ENCODE measurements at places on chromosomes 3 and 15.

DNA sequence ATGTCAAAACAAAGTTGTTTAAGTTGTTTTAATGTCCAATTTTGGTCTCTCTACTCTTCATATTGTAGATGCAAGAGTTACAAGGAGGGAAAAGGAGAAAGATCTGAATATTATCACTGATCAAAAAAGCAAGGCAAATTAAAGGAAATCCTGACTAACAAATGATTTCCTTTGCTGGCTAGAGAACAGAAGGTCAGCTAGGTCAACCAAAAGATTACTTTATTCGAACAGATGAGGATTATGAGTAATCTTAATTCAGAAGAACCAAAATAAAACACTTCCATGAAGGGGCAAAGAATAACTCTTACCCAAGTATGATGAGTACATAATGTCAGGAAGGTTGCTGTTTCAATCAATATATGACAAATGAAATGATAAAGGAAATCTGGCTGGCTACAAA is 33.8 kb downstream of the CPNE4 start:
- DNase-seq = no peak

DNA sequence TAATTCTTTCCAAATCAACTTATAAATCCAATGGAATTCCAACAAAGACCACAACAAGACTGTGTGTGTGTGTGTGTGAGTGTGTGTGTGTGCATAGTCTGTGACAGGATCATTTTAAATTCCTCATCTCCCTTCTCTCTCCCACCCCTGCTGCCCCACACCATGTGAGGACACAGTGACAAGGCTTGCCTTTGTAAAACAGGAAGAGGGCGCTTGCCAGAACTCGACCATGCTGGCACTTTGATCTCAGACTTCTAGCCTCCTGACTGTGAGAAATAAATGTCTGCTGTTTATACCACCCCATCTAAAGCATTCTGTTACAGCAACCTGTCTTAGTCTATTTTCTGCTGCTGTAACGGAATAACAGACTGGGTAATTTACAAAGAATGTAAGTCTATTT is 99.1 kb downstream of the NSMCE3 start:
- no peak for DNase-seq

DNA sequence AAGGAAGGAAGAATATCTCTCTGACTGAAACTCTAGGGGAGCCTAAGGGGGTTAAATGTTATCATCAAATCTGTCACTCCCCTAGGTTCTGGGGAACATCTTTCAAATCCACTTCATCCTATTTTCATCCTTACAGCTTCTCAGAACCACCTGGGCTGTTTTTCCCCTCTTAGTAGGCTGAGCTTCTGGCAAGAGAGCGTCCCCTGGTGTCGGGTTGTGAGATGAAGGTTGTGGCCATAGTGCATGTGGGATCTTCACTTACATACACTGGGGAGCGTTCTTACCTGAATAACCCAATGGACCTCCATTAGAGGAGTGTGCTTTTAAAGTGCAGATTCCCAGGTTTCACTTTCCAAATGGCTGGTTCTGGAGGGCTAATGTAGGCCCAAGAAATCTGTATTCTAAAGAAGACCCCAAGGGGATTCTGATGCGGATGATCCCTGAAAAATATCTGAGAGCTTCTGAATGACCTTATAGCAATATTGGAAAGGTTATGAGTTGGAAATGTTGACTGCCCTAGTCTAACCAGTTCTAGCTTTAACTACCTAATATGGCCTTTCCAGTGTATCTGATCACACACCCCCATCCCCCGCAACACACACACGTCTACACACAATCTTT is 663.7 kb downstream of the AGBL1 start:
- DNase-seq = no peak

- DNase-seq = no peak
Observed at GRCh38 chr15:92112180-92112579, 258.7 kb downstream of the SLCO3A1 start.
